Central memory CD4-positive, alpha-beta T cell (primary cell): ENCODE measurements at places on chromosomes 11 and 22.

GRCh38 chr11:13666708-13667107, 1.8 kb upstream of the FAR1 start:
- DNase-seq, result no peak

DNA sequence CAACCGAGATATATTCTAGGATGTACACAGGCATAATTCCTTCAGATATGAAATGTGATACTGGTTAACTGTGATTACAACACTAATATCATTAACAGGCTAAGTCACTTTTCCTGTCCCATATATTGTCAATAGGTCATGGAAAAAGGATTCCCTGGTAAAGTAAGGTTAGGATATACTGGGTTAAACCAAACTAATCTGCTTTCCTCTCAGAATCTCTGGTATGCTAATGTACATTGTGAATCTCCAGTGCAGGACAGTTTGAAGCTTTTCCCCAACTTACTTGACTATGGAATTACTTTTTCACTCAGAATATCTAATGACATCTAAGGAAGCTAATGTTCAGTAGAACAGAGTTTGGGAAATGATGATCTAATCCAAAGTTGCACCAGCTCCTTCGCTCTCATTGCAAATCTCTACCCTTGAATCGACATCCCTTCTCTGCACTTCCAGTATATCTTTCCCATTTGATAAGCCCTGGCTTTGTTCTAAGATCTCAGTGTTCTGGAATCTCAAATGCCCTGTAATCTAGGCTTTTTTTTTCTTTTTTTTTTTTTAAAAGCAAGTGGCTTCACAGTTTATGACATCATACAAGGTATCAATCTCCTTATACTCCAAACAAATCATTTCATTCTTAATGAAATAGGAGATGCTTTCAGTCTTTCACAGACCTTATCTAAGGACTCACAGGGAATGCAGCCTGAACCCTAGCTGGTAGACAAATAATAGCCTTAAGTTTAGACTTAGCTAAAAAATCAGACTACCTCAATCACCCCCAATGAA, 43.8 kb downstream of the COPB1 start:
- DNase-seq, result no peak

- no peak for DNase-seq
These were observed 6.3 kb upstream of the ZC3H12C start for GRCh38 chr11:110086892-110087309.

- DNase-seq, result no peak
These were observed 7.0 kb downstream of the CHST1 start for GRCh38 chr11:45658292-45658991.

DNA sequence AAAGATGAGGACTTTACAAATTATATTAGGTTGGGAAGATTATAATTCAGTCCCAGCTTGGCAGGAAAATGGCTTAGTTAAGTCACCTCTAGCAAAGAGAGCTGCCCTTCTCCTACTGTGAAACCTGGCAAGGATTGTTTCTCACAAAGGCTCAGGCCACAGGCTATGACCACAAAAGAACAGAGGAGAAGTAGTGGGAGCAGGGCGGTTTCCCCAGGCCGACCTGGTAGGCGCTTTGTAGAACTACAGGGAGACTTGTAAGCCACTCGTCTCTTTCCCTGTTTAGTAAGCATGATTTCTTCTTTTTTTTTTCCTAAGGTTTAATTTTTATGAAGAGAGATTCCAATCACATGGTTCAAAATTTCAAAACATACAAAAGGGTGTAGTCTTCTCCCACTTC, 4.6 kb downstream of the SNAP29 start:
- no peak for DNase-seq

GRCh38 chr11:130782361-130783222, 133.7 kb downstream of the SNX19 start:
- DNase-seq, result no peak

GRCh38 chr11:113817162-113817561, 37.6 kb downstream of the CLDN25 start:
- no peak for DNase-seq

GRCh38 chr11:35063488-35063931, 75.5 kb upstream of the CD44 start:
- DNase-seq, result no peak

GRCh38 chr11:73274722-73275380, 2.7 kb downstream of the P2RY6 start:
- no peak for DNase-seq

GRCh38 chr11:134847083-134847715, 435.2 kb upstream of the B3GAT1 start:
- no peak for DNase-seq

- DNase-seq, result no peak
These were observed 486 bp downstream of the NAP1L4 start for GRCh38 chr11:2991452-2992233.

DNA sequence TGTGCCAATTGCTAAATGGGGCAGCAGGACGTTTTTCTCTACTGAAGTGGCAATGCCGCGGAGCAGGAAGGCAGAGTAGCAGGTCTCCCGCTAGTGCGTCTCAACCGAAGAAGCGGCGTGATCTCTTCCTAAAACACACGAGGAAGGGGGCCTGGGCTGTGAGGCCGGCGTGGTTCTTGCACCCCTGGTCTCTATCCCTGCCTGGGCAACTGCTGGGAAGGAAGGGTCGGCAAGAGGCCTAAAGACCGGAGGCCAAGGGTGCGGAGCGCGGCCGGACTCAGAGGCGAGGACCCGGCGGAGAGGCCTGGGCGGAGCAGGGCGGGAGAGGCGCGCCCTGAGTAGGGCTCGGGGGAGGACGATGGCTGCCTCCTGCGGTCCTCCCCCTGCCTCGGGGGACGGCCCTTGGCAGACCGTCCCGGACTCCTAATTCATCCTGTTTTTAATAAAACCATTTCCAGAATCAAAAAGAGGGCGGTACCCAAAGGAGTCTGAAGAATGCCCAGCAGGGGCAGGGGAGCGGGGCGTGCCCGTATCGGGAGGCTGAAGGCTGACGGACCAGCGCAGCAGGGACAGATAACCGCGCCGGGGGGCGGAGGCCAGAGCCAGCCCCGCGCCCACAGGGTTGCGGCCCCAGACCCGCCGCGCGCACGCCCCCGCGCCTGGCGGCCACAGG, 572 bp upstream of the APLP2 start:
- peak; percentile 69 for DNase-seq

DNA sequence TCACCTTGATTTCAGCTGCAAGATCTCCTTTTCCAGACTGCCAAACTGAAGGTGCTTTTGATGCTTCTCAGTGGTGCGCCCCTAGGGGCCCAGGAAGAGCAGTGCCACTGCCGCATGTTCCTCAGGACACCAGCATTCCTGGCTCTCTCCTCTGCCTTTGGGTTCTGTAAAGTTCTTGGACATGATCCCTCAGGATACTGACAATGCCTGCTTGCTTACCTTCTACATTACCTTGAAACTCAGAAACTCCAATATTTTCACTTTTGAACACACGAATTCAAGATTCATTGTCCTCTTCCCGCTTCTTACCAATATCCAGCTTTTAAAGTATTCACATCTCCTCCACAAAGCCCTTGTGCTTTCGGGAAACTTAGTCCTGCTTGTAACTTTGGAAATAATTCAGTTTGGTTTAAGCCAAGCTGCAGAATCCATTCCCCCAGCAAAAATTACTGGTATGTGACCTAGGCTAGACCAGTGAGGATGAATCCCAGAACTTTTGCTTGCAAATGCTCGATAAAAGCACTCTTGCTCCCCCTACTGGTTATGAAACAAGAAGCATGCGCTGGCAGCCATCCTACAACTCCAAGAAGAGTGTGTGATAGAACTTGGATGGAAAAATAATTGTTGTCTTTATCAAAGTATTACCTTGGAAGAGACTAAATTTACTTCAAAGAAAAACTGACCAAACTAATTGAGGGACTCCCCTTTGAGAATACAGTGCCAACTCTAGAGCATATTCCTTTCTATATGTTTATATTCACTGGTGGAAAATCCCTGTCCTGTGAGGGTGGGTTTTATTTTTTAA, 16.5 kb upstream of the OR5B21 start:
- DNase-seq, result peak; percentile 58

GRCh38 chr11:102664001-102664752, 39.0 kb upstream of the MMP20 start:
- peak; percentile 1 for DNase-seq

DNA sequence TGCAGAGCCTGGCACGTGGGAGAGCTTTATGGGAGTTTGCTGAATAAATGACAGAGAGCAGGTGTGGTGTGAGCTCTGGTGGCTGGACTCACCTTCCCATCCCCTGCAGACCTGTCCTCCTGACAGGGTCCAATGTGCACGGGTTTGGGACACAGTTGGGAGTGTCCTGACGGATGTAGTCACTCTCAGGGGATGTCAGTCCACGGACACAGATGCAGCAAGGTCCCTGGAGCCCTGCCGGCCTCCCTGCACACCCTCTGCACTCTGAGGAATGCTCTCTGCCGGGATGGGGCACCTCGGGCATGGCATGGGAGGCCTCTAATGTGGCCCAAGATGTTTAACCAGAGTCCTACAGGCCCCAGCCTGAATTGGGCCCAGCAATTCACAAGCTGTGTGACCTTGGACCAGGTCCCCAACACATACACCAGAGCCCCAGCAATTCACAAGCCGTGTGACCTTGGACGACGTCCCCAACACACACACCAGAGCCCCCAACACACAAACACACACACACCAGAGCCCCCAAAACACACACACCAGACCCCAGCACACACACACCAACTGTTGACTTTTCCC, 30.0 kb upstream of the RFPL3 start:
- no peak for DNase-seq

- no peak for DNase-seq
These were observed 132.6 kb downstream of the MICAL2 start for GRCh38 chr11:12242966-12243365.

DNA sequence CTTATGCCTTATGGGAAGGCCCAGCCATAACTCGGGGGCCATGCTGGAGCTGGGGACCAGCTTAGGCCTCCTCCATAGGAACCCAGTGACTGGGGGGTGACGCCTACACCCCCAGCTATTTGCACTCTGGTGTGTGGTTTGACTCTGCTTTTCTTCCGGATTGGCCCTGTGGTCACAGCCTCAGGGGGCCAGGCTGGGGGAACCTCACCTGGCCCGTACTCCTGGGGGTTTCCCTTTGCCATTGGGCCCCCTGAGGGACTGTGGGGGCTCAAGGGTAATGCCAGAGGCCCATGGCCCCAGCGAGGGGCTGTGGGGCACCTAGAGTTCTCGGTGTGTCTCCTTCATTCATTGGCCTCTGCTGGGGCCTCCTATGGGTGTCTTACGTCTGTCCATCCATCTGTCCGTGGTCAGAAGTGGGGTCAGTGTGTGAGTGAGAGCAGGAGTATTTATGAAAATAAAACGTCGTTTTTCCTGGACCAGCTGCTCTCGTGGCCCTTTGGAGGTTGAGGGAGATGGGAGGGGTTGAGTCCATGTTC, 6.3 kb upstream of the SH3BP1 start:
- peak; percentile 39 for DNase-seq

DNA sequence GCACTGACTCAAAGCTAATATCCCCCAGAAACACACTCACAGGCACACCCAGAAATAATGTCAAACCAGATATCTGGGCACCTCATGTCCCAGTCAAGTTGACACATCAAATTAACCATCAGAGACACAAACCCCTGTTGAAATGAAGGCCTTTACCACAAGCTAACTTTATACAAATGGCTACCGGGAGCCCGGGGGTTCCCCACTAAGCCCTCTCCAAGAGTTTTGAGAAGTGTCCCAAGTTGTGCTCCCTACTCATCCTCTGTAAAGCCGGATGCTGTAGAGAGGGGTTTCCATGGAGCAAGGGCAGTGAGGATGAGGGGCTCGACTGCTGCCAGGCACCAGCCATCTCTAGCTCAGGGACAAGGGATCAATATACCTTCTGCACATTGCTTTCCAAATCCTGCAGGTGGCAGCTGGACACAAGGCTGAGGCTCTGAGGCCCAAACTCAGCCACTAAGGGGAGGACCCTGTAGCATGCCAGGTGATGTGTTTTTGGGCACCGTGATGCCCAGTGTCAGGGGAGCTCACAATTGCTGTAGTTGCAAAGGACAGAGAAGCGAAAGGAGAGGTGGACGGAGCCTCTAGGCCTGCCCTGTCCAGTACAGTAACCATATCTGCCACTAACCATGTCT, 145.7 kb downstream of the TTC17 start:
- DNase-seq, result no peak

DNA sequence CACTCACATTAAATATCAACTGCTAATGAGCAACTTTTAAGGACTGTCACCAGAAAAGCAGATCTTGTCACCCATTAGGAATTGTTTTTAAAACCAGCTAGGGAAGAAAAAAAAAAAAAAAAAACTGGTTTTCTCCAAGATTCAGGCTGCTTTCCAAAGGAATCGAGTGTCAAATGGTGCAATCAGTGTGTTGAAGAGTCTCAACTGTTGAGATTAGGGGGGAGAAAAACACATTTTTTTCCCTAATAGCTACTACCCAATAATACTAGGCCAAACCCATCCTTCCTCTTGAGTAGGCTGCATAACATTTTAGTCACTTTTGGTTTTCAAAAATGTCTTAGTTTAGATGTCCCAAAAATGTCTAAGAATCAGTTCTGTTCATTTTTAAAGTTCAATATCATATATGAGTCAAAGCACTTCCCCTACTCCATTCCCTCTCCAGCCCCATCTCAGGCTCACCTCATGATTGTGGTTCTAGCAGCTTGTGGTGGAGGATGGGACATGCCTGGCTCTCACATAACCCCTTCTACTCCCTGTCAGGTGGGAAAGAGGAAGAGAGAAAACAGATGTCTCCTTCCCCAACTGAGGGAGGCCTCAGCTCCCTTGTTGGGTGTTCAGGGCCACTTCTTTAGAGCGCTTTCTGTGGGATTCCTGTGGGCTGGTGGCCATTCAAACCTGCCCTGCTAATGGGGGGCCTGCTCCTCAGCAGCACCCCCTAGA, 193.6 kb downstream of the CWF19L2 start:
- no peak for DNase-seq

DNA sequence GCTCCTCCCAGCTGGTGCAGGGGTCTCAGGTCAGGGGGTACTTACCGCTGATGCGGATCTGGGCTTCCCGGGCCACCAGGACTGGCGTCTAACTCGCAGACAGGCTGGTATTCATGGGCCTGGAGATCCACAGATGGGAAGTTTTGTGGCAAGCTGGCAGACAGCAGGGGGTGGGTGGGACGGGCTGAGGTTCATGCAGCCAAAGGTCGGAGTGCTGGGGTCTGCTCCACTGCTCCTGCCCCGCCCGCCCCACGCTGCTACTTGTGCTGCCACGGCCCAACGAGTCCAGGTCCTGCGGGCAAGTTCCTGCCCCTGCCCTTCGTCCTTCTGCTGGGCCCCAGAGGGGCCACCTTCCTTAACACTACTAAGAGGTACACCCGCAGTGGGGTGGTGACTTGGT, 3.1 kb downstream of the ACY3 start:
- DNase-seq, result no peak

GRCh38 chr22:29302402-29302680, 4.1 kb upstream of the GAS2L1 start:
- no peak for DNase-seq

DNA sequence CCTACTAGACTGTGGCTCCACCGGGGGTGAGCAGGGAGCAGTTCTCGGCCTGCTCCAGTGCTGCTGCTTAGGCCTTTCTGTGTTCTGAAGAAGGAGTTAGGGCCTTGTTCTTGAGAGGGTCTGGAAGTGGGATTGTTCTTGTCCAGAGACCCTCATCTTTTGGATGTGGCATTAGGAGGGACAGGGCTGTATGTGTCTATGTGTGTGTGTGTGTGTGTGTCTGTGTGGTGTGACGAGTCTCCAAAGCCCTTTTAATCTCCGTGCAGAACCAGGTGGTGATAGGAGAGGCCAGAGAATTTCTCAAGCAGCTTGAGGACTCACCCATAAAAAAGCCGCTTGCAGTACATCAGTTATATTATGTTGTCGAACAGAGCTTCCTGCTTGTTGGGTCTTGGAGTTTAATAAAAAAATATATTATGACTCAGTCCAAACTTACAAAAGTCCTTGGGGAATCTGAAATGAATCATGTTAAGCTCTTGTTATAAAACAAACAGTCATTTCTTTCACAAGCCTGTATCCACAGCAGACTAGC, 196.5 kb downstream of the TENM4 start:
- no peak for DNase-seq

- no peak for DNase-seq
These were observed 1.2 kb upstream of the PPP1R14B start for GRCh38 chr11:64247729-64248531.
